ENCODE measurements at places on chromosomes 12 and 14. TPM values are rescaled to one million over a fixed set of nuclear protein-coding genes. Genes with fewer than 3 reads are reported as not detected.
A peak's percentile ranks its signal among the peaks of the same experiment; 100 is the strongest.

GRCh38 chr12:115661112-115661511 lies 616.4 kb downstream of the MED13L start:
- peak; percentile 29 for DNase-seq
- H3K27ac ChIP-seq = peak overlapping the region; percentile 9
- no peaks in the 10 kb centered on the region for H3K36me3 ChIP-seq
- H3K4me3 ChIP-seq = no peak overlapping the region
- no peaks in the 10 kb centered on the region for H3K27me3 ChIP-seq

- H3K4me1 ChIP-seq = peaks cover 11% of the 10 kb centered on the region
- no peak for DNase-seq
- peaks cover 55% of the 10 kb centered on the region for H3K36me3 ChIP-seq
- no peak overlapping the region for H3K4me3 ChIP-seq
Observed at GRCh38 chr14:74504874-74505720, 11.5 kb downstream of the ISCA2 start.

Gene GALNT16
- not detected for total RNA-seq

DNA sequence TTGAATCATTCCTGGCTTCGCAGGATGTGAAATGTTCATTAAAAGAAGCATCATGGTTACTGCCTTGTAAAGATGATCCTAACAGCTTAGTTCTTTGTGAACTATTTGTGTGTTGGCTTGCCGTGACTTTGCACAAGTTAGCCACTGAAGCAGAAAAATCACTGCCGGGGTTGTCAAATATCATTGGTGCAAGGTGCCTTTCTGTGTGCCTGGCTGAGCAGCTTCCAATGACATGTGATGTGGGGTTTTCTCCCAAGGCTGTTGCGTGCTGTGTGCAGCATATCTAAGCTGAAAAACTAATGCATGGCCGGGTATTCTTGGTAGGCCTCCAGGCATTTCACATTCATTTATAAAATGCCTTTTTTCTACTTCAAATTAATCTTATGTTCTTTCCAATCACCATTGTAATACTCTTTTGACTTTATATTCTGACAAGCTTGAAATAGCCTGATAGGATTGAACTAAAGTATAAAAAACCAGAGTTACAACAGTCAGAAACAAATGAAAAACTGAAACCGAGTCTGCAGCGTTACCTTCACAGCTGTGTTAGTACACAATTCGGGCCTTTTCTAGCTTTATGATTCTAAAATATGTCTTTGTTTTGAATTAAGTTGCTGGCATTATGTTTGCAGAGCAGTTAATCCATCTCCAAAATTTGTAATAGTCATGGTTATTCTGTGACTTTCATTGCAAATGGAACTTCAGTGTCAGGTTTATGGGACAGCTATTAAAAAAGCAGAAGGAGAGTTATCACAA lies 222.1 kb downstream of the SYT1 start:
- no peak overlapping the region for H3K27ac ChIP-seq
- H3K4me1 ChIP-seq = no peaks in the 10 kb centered on the region
- H3K27me3 ChIP-seq = no peaks in the 10 kb centered on the region
- H3K36me3 ChIP-seq = no peaks in the 10 kb centered on the region
- no peak for DNase-seq
- no peak overlapping the region for H3K4me3 ChIP-seq
